Occipital lobe (tissue), 3 donors: ENCODE measurements at places on chromosomes 7 and 10.

DNA sequence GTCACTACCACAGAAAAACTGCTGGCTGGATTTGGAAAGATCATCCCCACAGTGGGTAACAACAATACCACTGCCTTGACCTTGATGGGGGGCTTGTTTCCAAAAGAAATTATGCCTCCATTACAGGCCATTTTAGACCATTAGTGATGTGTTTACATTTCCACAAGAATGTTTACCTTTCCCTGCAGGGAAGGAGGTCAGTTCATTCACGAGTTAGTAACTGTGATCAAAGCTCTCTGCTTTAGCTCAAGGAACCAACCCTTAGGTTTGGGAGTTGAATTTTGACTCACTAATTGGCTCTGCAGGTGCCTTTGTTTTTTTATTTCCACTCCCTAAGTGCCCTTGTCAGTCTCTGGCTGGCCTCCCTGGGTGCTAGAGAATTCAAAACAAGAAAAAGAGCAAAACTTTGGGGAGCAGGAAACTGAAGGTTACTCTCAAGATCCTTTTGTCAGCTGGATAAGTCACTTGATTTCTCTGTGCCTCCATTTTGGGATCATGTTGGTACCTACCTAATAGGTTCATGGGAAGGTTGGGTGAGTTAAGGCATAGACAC is 41.1 kb upstream of the NUPR2 start:
- DNase-seq = no peak

GRCh38 chr7:64666663-64667050 is 724 bp downstream of the ZNF107 start:
- DNase-seq = no peak

- no peak for DNase-seq
These were observed 421.7 kb upstream of the CHRM2 start for GRCh38 chr7:136446751-136447150.

DNA sequence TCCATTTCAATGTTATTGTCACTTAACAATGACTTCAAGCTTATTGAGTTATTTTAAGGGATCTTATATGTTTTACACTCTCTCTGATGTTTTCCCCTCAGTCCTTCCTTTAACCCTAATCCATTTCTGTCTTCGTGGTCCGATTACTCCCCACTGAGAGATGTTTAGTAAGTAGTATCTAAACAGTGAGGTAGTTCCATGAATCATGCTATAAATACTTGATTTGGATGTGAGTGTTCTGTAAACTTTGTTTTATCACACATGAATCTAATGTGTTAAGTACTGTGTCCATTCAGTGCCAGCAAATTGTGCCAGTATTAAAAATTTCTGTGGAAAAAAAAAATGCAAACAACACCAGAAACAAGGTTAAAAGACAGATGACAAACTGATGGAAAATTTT is 18.6 kb downstream of the RPP30 start:
- no peak for DNase-seq
